Epithelial cell of esophagus (primary cell): ENCODE measurements at places on chromosomes 16 and 17.

GRCh38 chr17:15220785-15221184 is 44.3 kb downstream of the PMP22 start:
- no peak for DNase-seq

DNA sequence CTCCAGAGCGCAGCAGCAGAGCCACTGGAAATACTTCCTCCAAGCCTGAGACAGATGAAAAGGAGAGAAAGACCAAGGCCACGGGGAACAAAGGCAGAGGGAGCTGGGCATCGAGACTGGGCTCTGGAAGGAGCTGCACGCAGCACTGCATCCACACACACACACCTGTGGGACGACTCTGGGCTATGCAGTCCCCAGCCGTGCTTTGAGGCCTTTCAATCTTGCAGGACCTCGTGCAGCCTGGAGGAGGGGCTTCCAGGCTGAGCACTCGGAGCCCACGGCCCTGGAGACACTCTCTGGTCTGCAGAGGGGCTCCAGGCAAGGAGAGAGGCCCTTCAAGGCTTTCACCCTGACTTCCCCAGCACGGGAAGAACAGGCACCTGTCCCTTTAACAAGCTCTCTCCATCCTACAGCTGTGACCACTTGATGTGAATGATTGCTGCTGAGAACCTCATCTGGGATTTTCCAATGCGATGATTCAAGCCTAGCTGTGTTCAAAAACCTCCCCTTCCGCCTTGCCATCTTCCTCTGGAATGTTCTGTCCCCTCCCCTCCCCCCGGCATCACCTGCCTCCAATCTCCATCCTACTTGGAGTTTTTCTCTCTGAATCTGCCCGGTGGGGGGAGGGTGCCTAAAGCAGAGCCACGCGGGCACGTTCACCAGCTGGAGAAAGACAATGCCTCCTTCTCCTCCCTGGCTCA is 37.5 kb downstream of the RBFOX3 start:
- DNase-seq: peak; percentile 2

DNA sequence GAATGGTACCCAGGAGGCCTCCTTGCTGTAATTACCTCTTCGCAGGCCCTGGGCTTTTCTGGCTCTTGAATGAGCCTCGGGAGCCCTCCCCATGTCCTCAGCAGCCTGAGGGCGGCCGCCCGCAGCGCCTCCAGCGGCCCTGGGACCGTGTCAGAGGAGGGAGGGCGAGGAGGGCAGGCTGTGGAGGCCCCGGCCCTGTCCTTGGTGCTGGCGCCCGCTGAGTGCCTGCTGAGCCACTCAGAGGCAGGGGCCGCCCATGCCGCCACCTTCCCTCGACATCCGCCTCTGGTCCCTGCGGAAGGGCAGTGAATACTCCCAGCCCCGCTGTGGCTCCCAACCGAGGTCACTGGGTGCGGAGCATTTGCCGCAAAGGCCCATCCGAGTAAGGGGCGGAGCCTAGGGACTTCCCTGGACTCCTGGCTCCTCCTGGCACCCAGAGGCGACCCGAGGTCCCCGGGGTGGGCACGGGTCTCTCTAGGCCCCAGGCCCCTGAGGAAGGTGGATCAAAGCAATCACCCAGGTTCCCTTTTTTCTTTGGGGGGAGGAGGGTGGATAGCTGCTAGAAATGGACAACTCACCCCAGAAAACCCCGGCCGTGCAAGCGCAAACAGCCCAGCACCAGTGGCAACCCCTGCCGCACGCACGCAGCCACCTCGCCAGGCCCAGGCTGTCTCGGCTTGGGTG is 2.8 kb downstream of the RBFOX3 start:
- no peak for DNase-seq

GRCh38 chr16:79598348-79599181 is 2.0 kb downstream of the MAF start:
- peak; percentile 60 for DNase-seq
